Thyroid gland (tissue), 4 donors: ENCODE measurements at places on chromosomes 1 and 21. TPM values are rescaled to one million over a fixed set of nuclear protein-coding genes. Genes with fewer than 3 reads are reported as not detected.

GRCh38 chr1:8465692-8466091 is 147.8 kb downstream of the SLC45A1 start:
- H3K36me3 ChIP-seq = no peaks in the 10 kb centered on the region
- peak overlapping the region; percentile 78 for H3K27ac ChIP-seq
- no peaks in the 10 kb centered on the region for H3K27me3 ChIP-seq
- peak; percentile 96 for DNase-seq

- DNase-seq = no peak
- H3K4me1 ChIP-seq = no peaks in the 10 kb centered on the region
- no peak overlapping the region for H3K4me3 ChIP-seq
- H3K27ac ChIP-seq = no peak overlapping the region
- H3K36me3 ChIP-seq = no peaks in the 10 kb centered on the region
- H3K27me3 ChIP-seq = no peaks in the 10 kb centered on the region
Measured at GRCh38 chr1:221780175-221780574, 38.3 kb upstream of the DUSP10 start.

The RUNX3 gene
- total RNA-seq = 0.27 TPM

The GJB5 gene
- total RNA-seq = not detected

DNA sequence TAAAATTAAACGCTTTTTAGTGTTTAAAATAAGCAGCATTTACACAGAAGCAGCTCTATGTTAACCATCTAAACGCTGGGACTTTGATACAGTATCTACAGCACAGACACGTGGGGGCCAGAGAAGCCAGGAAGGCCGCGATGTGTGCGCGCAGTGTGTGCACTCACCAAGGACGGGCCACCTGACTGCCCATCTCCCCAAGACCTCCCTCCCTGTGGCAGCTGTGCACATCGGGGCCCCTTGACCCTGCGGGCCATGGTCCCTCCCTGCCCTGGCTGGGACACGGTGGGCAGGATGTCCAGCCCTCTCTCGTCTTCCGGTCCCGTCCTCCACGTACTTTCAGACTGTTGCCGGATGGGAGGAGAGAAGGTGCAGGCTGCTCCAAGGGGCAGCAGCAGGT is 4.2 kb downstream of the TAS1R3 start:
- peaks cover 10% of the 10 kb centered on the region for H3K36me3 ChIP-seq
- no peaks in the 10 kb centered on the region for H3K4me1 ChIP-seq
- H3K4me3 ChIP-seq = no peak overlapping the region
- H3K27ac ChIP-seq = no peak overlapping the region
- no peaks in the 10 kb centered on the region for H3K27me3 ChIP-seq
- no peak for DNase-seq

GRCh38 chr1:103514920-103515503 is 10.5 kb upstream of the RNPC3 start:
- H3K36me3 ChIP-seq = no peaks in the 10 kb centered on the region
- no peak overlapping the region for H3K27ac ChIP-seq
- no peaks in the 10 kb centered on the region for H3K4me1 ChIP-seq
- DNase-seq = no peak
- H3K4me3 ChIP-seq = no peak overlapping the region

DNA sequence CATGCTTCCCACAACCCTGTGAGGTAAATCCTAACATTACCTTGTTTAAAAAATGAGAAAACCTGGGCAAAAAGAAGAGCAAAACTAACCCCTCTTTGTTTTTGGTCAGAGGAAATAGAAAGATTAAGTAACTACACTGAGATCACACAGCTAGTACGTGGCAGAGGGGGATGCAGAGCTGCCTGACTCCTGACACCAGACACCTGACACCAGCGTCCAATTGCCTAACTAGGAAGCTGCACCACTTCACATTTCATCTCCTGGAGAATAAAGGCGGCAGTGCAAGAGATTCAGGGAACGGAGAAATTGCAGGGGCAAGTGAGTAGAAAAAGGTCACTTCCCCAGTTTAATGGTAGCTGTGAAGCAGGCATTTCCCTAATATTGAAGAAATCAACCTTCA is 229.3 kb upstream of the PTBP2 start:
- H3K27ac ChIP-seq = no peak overlapping the region
- no peak for DNase-seq
- no peaks in the 10 kb centered on the region for H3K36me3 ChIP-seq

GRCh38 chr1:224211206-224211962 is 28.3 kb downstream of the DEGS1 start:
- peaks cover 37% of the 10 kb centered on the region for H3K4me1 ChIP-seq
- H3K27me3 ChIP-seq = no peaks in the 10 kb centered on the region
- H3K27ac ChIP-seq = peak overlapping the region; percentile 51
- no peaks in the 10 kb centered on the region for H3K36me3 ChIP-seq

DNA sequence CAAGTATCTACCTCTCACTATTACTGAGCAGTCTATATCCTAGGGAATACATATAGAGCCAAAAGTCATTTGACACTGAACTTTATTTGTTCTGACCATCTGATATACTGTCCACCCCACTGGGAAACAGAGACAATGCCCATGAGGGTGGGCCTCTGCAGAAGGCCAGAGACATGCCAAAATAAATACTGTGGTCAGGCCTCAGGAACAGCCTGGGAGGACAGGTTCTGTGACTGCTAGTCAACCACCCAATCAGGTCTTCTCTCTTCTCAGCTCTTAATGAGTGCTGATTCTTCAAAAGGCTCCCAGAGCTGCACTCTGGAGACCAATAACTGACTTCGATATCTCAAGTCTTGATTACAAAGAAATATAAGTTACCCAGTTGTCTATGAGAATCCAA is 5.5 kb upstream of the ANKRD35 start:
- H3K27ac ChIP-seq = peak overlapping the region; percentile 75
- H3K4me1 ChIP-seq = peaks cover 24% of the 10 kb centered on the region
- no peaks in the 10 kb centered on the region for H3K36me3 ChIP-seq
- DNase-seq = no peak
- no peak overlapping the region for H3K4me3 ChIP-seq
- H3K27me3 ChIP-seq = no peaks in the 10 kb centered on the region

The KRTAP19-5 gene
- not detected for total RNA-seq

The ADGRL2 gene
- 167 TPM for total RNA-seq

The IGFN1 gene
- total RNA-seq = 39.7 TPM

DNA sequence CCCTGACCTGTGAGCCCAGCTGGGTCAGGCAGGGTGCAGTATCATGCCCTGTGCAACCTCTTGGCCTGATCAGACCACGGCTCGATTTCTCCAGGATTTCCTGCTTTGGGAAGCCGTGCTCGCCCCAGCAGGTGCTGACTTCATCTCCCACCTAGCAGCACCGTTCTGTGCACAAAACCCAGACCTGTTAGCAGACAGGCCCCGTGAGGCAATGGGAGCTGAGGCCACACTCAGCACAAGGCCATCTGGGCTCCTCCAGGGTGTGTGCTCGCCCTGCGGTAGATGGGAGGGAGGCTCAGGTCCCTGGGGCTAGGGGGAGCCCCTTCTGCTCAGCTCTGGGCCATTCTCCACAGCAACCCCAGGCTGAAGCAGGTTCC is 29.6 kb downstream of the SLC19A1 start:
- H3K27me3 ChIP-seq = no peaks in the 10 kb centered on the region
- no peak overlapping the region for H3K27ac ChIP-seq
- peaks cover 8% of the 10 kb centered on the region for H3K36me3 ChIP-seq
- no peaks in the 10 kb centered on the region for H3K4me1 ChIP-seq
- H3K4me3 ChIP-seq = no peak overlapping the region

- H3K4me3 ChIP-seq = no peak overlapping the region
- no peaks in the 10 kb centered on the region for H3K36me3 ChIP-seq
- peak; percentile 13 for DNase-seq
- H3K27ac ChIP-seq = no peak overlapping the region
Measured at GRCh38 chr1:2091611-2092604, 41.7 kb downstream of the PRKCZ start.

DNA sequence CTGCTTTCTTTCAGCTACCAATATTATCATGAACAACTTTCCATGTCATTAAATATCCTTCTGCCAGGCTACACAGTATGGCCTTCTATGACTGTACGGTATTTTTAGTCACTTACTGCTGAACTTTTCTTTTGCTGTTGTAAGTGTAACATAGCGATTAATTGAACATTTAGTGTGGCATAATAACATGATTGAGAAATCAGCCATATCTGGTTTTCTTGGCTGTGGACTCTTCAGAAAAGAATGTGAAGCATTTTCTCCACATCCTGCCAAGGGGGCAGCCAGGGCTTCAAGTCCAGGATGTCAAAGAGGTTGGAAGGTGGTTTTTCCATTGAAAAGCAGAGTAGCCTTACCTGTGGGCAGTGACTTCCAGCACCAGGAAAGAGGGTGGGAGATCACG is 8.8 kb upstream of the AHCYL1 start:
- H3K4me1 ChIP-seq = peaks cover 6% of the 10 kb centered on the region
- DNase-seq = no peak
- no peaks in the 10 kb centered on the region for H3K36me3 ChIP-seq
- no peak overlapping the region for H3K27ac ChIP-seq
- no peaks in the 10 kb centered on the region for H3K27me3 ChIP-seq

The BSND gene
- not detected for total RNA-seq
